ENCODE measurements at places on chromosomes 12 and 14.
A peak's percentile ranks its signal among the peaks of the same experiment; 100 is the strongest.

DNA sequence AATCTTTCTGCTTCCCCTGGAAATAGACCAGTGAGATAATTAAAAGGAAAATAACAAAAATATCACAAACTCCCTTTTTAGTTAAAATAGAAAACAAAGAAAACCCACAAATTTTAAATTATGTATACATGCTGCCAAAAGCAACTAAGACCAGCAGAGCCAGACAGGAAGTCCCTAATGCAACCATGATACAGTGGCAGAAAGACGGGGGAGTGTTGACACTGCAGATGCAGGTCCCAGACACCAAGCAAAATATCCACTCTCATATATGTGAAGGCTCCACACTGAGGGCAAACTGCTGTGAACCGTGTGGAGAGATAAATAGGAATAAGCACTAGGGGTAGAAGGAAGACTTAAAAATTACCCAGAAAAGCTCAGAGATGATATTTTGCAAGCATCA, 401.0 kb downstream of the BTG1 start:
- no peak for DNase-seq

DNA sequence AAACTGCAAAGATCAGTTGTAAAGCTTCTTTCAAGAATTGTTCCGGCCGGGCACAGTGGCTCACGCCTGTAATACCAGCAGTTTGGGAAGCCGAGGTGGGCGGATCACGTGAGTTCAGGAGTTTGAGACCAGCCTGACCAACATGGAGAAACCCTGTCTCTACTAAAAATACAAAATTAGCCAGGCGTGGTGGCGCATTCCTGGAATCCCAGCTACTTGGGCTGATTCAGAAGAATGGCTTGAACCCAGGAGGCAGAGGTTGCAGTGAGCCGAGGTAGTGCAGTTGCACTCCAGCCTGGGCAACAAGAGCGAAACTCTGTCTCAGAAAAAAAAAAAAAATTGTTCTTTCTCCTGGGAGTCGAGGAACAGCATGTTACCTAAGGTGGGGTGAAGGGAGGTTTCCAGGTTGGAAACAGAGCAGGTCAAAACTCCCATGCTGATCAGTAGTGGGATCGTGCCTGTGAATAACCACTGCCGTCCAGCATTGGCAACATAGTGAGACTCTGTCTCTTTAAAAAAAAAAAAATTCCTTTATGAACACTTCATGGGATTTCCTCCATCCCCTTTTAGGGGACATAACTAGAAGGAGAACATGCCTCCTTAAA, 13.9 kb downstream of the FBXO34 start:
- DNase-seq = no peak

GRCh38 chr12:124088217-124088907, 115.3 kb downstream of the ZNF664 start:
- no peak for DNase-seq

- peak; percentile 63 for DNase-seq
Observed at GRCh38 chr12:72346363-72346944, 74.3 kb downstream of the TRHDE start.

DNA sequence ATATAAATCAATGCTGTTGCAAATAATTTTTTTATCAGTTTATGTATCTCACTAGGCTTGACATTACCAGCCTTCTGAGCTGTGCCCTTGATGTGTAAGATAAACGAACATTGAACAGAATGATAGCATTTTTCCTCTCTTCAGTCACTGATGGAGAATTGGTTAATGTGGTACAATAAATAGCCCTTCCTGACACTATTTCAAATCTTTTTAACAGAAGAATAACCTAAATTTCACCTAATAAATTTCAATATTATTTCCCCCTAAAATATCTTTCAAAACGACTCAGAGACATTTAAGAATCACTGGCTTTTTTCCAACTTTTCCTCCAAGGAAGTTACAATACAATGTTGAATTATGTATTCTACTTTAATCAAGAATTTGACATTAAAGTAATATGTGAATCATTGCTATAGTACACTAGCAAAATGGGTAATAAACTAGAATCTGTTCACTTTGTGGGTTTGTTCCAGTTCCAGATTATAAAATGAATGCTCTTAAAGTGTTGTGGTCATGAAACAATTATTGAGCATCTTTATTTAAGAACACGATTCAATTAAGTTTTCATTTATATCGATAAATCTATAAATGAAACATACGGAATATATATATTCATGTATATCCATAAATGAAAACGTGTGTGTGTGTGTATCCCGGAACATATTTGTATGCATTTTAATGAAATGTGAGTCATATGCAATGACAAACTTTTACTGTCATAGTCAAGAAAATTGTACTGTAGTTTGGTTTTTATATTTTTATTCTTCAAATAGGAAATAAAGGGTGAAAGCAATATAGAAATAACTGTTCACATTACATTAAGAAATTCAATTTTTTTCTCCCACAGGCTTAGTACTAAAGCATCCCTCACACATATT, 2.5 kb upstream of the ATP2B1 start:
- DNase-seq = no peak

DNA sequence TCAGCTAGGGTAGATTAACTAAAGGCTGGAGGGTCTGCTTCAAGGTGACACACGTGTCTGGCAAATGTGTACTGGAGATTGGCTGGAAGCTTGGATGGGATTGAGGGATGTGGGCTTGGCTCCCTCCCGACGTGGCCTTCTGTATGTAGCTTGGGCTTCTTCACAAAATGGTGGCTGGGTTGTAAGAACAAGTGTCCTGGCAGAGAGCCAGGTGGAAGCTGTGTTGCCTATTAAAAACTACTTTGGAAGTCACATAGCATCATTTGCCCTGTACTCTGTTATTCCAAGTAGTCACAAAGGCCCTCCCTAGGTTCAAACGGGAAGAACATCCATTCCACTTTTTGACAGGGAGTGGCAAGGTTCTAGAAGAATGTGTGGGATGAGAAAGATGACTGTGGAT, 174.1 kb upstream of the PRICKLE1 start:
- no peak for DNase-seq

- no peak for DNase-seq
Observed at GRCh38 chr12:51694146-51694545, 103.1 kb downstream of the SCN8A start.

GRCh38 chr12:53096089-53096741, 1.3 kb upstream of the IGFBP6 start:
- peak; percentile 95 for DNase-seq

All from fibroblast of the aortic adventitia (primary cell).